ENCODE measurements at places on chromosomes 11 and 22. TPM values are rescaled to one million over a fixed set of nuclear protein-coding genes. Genes with fewer than 3 reads are reported as not detected.

DNA sequence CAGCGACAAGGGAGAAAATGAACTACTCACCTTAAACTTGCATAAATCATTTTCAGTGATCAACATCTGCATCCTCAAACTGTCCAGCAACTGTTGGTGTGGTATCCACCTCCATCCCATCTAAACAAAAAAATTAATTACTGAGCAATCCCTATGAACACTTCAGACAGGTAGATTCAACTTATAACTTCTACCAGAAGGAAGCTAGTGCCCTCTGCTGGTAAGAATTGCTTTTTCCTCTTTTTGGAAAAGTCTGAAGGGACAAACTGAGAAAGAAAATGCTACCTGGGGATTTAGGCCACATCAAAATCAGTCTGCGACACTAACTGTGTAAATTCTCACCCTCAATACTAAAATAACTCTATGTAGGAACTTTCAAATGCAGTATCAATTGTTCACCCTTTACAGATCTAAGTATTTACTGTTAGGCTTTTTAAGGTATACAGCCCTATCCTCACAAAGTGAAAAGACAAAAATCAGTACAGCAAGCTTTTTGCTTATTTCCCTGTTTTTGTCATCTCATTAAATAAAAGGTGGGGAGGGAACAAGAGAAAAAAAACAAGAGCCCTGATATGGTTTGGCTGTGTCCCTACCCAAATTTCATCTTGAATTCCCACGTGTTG is 17.9 kb downstream of the CLNS1A start:
- H3K4me1 ChIP-seq: no peaks in the 10 kb centered on the region
- H3K27me3 ChIP-seq: no peaks in the 10 kb centered on the region
- H3K27ac ChIP-seq: no peak overlapping the region

GRCh38 chr11:15367695-15368094 is 253.0 kb downstream of the INSC start:
- no peaks in the 10 kb centered on the region for H3K36me3 ChIP-seq
- no peak overlapping the region for H3K27ac ChIP-seq
- H3K4me1 ChIP-seq: no peaks in the 10 kb centered on the region

DNA sequence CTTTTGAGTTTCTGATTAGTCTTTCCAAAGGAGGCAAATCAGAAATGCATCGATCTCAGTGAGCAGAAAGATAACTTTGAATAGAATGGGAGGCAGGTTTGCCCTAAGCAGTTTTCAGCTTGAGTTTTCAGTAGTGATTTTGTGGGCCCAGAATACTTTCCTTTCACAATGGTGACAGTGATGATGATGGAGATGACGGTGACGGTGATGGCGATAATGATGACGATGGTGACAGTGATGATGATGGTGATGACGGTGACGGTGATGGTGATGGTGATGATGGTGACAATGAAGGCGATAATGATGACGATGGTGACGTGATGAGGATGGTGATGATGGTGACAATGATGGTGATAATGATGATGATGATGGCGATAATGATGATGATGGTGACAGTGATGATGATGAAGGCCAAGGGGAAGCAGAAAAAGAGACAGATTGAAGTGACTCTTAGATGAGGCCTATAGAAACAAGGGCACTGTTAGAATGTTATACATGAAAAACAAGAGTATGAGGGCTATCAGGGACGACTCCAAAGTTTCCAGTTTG is 153.4 kb upstream of the B3GAT1 start:
- no peaks in the 10 kb centered on the region for H3K27me3 ChIP-seq
- DNase-seq: peak; percentile 96
- no peaks in the 10 kb centered on the region for H3K4me1 ChIP-seq
- H3K4me3 ChIP-seq: no peak overlapping the region
- no peak overlapping the region for H3K27ac ChIP-seq

GRCh38 chr11:132872211-132872610 is 660.1 kb downstream of the OPCML start:
- H3K36me3 ChIP-seq: no peaks in the 10 kb centered on the region
- no peaks in the 10 kb centered on the region for H3K27me3 ChIP-seq
- no peak for DNase-seq

DNA sequence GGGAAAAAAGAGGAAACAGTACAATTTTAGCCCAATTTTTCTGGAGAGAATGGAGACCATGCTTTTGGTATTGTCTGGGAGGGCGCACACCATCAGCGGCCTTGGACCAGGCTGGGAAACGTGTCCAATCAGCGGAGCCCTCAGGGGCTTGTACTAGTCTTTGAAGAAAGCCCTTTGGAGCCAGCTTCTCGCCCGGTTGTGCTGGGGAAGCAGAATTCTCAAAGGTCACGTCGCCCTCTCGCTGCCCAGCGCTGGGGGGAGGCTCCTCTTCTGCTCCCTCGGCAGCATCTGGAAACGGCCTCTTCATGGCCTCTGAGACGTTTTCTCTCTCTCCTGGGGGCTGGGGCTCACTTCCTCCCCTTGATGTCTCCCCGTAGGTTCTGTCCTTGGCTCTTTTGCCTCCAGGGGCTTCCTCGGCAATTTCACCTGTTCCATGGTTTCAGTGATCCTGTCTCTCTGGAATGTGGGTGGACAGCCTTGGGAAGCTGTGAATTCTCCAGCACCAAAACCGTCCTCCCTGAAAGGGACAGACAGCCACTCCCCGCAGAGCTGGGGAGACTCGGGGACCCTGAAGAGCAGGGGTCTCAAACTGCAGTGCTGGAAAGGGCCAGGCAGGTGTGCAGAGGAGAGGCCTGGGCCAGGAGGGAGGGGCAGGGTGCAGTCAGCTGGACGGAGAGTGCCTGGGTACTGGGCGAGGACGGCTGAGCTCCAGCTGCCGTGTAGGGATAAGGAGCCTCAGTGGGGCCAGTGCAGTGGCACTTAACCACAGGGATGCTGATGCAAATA is 80.2 kb downstream of the RPS6KA4 start:
- no peak for DNase-seq
- H3K36me3 ChIP-seq: no peaks in the 10 kb centered on the region
- H3K27ac ChIP-seq: no peak overlapping the region
- no peak overlapping the region for H3K4me3 ChIP-seq

GRCh38 chr11:121578251-121578976 is 125.6 kb upstream of the SORL1-AS1 start:
- no peaks in the 10 kb centered on the region for H3K27me3 ChIP-seq
- no peaks in the 10 kb centered on the region for H3K36me3 ChIP-seq
- peak; percentile 87 for DNase-seq
- no peak overlapping the region for H3K4me3 ChIP-seq
- peak overlapping the region; percentile 24 for H3K27ac ChIP-seq
- peaks cover 43% of the 10 kb centered on the region for H3K4me1 ChIP-seq

DNA sequence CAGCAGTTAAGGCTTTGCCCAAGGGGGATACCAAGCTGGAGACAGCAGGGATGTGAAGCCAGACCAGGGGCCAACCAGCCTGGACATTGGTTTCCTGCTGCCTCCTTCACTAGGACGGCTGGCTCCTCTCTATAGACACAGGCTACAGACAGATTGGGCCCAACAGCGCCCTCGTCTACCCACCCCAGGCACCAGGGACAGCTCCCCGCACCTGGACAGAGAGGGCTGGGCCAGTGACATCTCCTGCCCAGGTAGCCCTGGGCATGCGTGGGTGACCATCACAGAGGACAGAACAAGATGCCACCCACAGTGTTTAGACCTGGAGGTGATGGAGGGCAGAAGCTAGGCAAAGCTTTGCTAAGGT is 1.2 kb downstream of the DKK3 start:
- peaks cover 51% of the 10 kb centered on the region for H3K4me1 ChIP-seq
- peak overlapping the region; percentile 80 for H3K4me3 ChIP-seq
- H3K36me3 ChIP-seq: no peaks in the 10 kb centered on the region
- peak overlapping the region; percentile 83 for H3K27ac ChIP-seq

GRCh38 chr11:60625262-60625661 is 74.2 kb upstream of the MS4A8 start:
- no peaks in the 10 kb centered on the region for H3K27me3 ChIP-seq
- H3K4me1 ChIP-seq: no peaks in the 10 kb centered on the region
- DNase-seq: no peak
- H3K27ac ChIP-seq: no peak overlapping the region

DNA sequence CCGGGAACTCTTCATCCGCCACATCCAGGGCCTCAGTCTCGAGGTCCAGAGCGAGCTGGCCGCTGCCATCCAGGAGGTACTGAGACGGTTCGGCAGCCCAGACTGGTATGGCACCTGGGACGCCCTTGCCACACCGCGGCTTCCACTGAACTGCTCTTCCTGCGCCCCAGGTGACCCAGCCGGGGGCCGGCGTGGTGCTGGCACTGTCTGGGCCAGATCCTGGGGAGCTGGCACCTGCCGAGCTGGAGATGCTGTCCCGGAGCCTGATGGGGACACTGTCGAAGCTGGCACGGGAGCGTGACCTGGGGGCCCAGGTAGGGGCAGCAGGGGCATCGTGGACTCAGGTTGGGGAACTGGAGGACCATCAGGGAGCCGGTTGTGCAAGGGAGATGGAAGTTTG is 1.4 kb downstream of the CCDC88B start:
- H3K27me3 ChIP-seq: no peaks in the 10 kb centered on the region
- no peak overlapping the region for H3K27ac ChIP-seq
- no peak overlapping the region for H3K4me3 ChIP-seq
- DNase-seq: no peak
- no peaks in the 10 kb centered on the region for H3K36me3 ChIP-seq

- H3K36me3 ChIP-seq: no peaks in the 10 kb centered on the region
- no peaks in the 10 kb centered on the region for H3K27me3 ChIP-seq
- no peak overlapping the region for H3K27ac ChIP-seq
- no peaks in the 10 kb centered on the region for H3K4me1 ChIP-seq
- no peak for DNase-seq
Observed at GRCh38 chr22:48227341-48228018, 1465.0 kb downstream of the TBC1D22A start.

GRCh38 chr11:19345848-19346681 is 105.3 kb upstream of the E2F8 start:
- no peak overlapping the region for H3K27ac ChIP-seq
- no peak for DNase-seq
- H3K36me3 ChIP-seq: no peaks in the 10 kb centered on the region
- H3K4me1 ChIP-seq: peaks cover 22% of the 10 kb centered on the region

Gene ZC3H12C
- total RNA-seq: 16.7 TPM

Gene RFPL3
- not detected for total RNA-seq

Gene GRM5
- not detected for total RNA-seq

Gene ASPHD2
- 2.2 TPM for total RNA-seq

Gene P2RY6
- 2.0 TPM for total RNA-seq

Gene YPEL4
- total RNA-seq: 2.7 TPM

Gene KRTAP5-2
- not detected for total RNA-seq

Gene TCN2
- 20.4 TPM for total RNA-seq

Gene SLC22A8
- total RNA-seq: not detected

Data from vagina (tissue), 2 donors.